ENCODE measurements at places on chromosomes 7 and 10.
A peak's percentile ranks its signal among the peaks of the same experiment; 100 is the strongest.

GRCh38 chr7:7568553-7568952 lies 1.9 kb downstream of the MIOS start:
- no peak for DNase-seq

GRCh38 chr10:71829896-71830295 lies 21.2 kb downstream of the PSAP start:
- DNase-seq, result no peak

DNA sequence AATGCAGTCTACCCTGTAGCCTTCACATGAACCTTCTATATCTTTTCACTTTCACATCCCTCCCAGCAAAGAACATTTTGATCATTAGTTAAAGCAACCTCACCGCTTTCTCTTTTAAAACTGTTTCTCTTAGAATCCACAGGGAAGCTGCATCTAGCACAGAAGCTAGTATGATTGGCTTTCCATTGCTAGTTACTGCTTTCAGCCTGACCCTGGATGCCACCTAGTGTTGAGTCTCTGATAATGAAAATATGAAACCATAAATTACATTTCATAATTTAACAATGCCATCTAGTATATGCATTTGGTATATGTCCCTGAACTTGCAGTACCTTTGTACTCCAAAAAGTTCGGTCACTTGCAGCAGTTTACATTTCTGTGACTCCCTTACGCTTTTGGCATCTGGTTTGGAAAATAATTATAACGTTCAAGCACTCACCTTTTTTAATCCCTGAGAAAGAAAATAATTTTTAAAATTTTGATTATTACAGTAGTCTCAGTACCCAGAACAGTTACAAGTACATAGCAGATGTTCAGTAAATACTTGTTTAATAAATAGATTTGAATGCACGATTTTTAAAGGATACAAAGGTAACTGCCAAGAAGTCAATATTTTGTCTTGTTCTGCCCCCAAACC lies 22.7 kb downstream of the CISD1 start:
- peak; percentile 7 for DNase-seq

DNA sequence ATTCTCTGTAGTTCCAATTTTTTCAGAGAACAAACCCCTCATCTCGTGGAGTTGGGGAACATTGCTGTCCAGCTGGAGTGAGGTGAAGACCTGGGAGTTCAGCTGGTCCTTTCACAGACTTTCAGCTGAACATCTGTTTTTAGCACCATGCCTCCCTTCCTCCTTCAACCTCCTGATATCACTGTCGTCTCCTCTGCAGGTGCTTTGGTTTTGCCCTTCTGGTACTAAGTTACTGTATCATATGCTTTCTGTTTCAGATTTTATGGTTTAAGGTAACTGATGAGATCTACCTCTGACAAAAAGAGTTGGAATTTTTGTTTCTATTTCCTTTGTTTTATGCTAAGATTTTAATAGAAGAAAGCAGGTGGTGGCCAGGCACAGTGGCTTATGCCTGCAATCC lies 102.9 kb downstream of the ZNF438 start:
- DNase-seq, result no peak

GRCh38 chr10:50469778-50470193 lies 154.0 kb downstream of the SGMS1 start:
- no peak for DNase-seq

DNA sequence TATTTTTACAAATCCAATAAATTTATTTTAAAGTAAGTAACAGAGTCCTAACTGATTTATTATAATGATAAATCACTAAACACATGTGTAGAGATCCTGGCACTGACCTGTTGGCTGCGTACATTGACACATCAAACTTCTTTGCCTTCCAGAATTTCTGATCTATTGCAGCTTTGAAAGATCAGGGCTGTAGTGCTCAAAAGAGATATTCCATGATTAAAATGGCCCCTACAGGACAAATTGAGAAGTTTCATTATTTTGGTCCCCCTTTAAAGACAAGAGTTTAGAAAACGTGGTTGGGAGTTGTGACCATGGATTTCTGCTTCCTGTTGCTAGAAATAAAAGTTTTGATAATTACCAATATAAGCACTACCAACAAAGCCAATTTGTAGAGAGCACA lies 87.7 kb upstream of the PDK4 start:
- DNase-seq, result peak; percentile 8

- no peak for DNase-seq
Measured at GRCh38 chr7:76231583-76231982, 29.9 kb downstream of the SRRM3 start.

DNA sequence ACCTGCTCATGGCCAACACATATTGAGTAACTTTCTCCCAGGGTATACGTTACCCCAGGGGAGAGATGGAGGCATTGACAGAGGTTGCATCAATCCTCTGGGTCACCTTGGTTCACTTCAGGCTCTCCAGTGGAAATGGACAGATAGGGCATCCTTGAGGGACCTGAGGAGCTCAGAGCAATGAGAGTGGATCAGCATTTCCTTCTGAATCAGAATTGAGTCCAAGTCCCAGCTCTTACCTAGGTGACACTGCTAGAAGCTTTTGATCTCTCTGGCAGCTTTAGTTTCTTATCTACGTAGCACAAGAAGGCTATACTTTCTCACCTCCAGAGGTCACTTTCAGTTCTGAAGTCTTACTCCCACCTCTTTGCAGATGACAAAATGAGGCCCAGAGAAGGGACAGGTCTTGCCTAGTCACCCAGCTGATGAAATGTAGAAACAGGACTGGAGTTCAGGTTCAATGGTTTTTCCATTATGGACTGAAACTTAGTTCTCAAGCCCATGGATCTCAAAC lies 35.2 kb downstream of the PANK1 start:
- no peak for DNase-seq

- DNase-seq, result no peak
Measured at GRCh38 chr10:107169516-107169915, 5.0 kb upstream of the SORCS1 start.

DNA sequence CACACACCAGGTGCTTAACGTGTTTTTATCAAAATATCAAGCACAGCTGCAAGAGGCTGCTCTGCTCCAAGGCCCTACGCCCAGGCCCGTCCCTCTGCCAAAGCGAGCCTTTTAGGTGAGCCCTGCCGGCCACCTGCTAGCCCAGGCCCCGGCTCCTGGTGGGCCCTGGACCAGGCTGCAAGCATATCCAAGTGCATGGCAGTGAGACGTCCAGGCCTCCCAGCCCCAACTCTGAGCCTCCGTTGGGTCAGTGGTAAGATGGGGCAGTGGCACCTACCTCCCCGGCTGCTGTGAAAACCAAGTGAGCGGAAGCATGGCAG lies 136.2 kb downstream of the LHPP start:
- no peak for DNase-seq

DNA sequence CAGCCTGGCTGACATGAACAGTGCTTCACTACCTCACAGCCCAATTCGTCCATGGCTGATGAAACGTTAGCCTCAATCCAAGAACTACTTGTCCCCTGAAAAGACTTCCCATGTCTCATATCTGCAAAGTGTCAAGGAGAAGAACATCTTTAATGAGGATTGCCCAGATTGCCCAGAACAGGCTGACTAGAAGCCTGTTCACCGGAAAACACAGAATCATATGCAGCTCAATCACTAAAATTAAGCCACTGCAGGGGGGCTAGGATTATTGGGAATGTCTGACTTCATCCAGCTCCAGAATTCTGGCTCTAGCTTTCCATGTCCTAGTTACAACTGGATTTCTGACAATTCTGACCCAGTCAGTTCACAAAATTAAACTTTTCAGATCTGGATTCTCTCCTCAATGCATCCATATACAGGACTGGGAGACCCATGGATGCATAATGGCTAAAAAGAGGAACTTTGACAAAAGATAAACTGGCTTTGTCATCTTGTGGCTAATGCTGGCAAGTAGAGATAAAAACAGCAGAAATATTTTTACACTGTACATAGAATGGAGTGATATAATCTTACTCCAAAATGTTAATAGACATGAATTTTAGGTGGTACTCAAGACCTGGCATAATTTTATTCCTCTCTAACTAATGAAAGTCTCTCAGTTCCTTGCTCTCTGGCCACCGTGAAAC lies 467.0 kb upstream of the POT1 start:
- no peak for DNase-seq

DNA sequence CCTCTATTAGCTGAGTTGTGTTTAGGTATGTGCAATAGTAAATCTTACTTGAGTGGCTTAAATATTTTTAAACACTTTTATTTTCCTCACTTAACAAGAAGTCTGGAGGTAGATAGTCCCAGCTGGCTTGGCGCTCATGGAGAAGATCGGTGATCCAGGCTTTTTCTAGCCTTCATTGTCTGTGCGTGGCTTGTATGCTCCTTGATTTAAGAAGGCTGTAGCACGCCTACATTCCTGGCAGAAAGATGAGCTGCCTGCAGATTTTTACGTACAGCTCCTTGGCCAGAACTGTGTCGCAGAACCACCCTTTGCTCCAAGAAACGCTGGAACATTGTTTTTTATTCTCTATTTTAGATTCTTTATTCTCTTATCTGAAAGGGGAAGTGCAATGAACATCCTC lies 284.1 kb downstream of the KIF20B start:
- no peak for DNase-seq

- no peak for DNase-seq
Measured at GRCh38 chr7:17651863-17652385, 288.4 kb downstream of the SNX13 start.

GRCh38 chr7:130939321-130940095 lies 205.5 kb upstream of the KLF14 start:
- no peak for DNase-seq

DNA sequence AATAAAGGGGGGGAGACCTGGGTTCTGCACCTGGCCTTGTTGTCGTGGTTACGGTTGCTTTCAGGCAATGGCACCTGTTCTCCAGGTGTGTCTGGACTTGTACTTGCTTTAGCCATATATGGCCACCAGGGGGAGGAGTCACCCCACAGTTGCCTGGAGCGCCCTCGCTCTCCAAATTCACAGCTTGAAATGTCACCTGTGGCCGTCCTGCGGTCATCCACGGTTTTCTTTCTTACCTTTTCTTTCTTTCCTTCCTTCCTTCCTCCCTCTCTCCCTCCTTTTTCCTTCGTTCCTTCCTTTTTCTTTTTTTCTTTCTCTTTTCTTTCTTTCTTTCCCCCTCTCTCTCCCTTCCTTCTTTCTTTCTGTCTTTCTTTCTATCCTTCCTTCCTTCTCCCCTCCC lies 157.2 kb upstream of the ZNF92 start:
- peak; percentile 84 for DNase-seq

DNA sequence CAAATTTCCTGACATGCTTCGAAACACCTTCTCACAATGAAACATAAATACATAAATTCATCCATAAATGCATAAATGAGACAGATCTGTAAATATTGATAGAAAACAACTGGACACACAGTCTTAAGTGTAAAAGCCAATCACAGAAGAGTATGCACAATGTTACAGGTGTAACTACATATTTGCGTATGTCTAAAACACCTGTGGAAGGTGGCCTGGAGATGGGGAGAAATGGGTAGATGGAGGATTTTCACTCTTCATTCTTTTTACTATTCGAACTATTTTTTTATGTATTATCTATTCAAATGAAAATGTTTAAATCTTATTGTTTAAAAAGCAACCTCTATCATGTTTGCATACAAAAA lies 860 bp downstream of the IQUB start:
- no peak for DNase-seq

- no peak for DNase-seq
Measured at GRCh38 chr10:129725890-129726631, 238.0 kb downstream of the EBF3 start.

DNA sequence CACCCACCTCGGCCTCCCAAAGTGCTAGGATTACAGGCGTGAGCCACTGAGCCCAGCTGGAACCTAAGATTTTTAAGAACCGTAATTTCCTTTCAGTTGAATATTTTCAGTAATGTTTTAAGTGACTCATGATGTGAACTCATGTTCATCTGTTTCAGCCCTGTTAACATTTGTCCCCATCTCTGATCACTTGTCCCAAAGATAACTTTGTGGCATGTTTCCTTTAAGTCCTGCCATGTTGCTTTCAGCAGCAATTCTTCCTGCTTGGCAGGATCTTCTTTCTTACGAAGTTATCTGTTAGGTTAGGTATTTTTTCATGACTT lies 19.3 kb downstream of the ZRANB1 start:
- DNase-seq, result no peak

GRCh38 chr10:67934336-67934735 lies 49.9 kb downstream of the SIRT1 start:
- DNase-seq, result no peak

- no peak for DNase-seq
Measured at GRCh38 chr10:115033898-115034297, 59.3 kb upstream of the ATRNL1 start.

DNA sequence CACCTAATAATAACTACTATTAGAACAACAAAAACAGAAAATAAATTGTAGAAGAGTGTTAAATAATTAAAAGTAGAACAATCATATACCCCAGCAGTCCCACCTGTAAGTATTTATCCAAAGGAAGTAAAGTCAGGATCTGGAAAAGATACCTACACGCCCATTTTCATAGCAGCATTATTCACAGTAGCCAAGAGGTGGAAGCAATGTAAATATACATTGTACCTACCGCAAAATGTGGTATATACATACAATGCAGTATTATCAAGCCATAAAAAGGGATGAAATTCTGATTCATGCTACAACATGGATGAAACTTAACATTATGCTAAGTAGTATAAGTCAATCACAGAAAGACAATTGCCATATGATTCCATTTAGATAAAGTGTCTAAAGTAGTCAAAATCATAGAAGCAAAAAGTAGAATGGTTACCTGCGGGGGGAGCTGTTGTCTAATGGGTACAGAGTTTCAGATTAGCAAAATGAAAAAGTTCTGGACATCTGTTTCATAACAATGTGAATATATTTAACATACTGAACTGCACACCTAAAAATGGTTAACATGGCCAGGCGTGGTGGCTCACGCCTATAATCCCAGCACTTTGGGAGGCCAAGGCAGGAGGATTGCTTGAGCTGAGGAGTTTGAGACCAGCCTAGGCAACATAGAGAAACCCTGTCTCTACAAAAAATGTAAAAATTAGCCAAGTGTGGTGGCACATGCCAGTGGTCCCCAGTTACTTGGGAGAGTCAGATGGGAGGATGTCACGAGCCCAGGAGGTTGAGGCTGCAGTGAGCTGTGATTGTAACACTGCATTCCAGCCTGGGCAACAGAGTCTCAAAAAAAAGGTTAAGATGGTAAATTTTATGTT lies 6.0 kb upstream of the TMED4 start:
- DNase-seq, result peak; percentile 33

DNA sequence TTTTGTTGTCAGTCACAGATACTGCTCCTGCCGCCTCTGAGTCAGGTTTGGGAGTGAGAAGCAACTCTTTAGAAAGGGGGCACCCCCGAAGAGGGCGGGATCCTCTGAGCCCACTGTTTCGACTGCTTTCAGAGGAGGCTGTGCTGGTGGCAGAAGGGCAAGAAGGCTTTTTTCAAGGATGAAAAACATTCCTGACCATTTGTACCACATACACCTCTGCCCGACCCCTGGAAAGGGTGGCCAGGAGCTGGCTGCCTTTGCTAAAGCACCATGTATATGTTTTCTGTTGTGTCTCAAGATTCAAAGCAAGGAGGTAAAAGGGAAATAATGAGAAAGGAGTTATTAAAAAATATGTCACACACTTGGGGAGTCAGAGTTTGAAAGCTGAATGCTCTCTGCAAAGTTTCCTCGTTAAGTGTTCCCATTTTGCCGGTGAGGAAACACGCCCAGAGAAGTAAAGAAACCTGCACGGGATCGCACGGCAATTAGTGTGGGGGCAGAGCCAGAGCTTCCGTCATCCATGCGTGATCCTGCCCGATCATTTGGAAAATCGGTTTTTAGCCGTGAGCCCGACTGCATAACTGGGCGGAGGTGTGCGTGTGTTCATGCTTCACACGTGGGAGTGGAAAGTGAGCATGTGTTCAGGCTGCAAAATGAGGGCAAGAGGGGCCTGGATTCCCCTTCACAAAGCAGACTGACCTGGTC lies 163.2 kb downstream of the ADAM12 start:
- no peak for DNase-seq

GRCh38 chr10:35769795-35770194 lies 127.7 kb upstream of the FZD8 start:
- no peak for DNase-seq

Measured in NCI-H345 (cell line).